ENCODE measurements at places on chromosomes 5 and 9. TPM values are rescaled to one million over a fixed set of nuclear protein-coding genes. Genes with fewer than 3 reads are reported as not detected.

TLR4 gene
- not detected for total RNA-seq

VCP gene
- total RNA-seq = 335 TPM

PAEP gene
- not detected for total RNA-seq

- peaks cover 6% of the 10 kb centered on the region for H3K27me3 ChIP-seq
- DNase-seq = no peak
- H3K36me3 ChIP-seq = no peaks in the 10 kb centered on the region
- H3K27ac ChIP-seq = no peak overlapping the region
- H3K4me3 ChIP-seq = no peak overlapping the region
Observed at GRCh38 chr9:133505901-133506652, 18.7 kb downstream of the MYMK start.

- H3K36me3 ChIP-seq = no peaks in the 10 kb centered on the region
- DNase-seq = peak; percentile 96
- H3K4me1 ChIP-seq = peaks cover 29% of the 10 kb centered on the region
- H3K4me3 ChIP-seq = peak overlapping the region; percentile 86
Observed at GRCh38 chr9:95510709-95511615, 5.8 kb downstream of the PTCH1 start.

DNA sequence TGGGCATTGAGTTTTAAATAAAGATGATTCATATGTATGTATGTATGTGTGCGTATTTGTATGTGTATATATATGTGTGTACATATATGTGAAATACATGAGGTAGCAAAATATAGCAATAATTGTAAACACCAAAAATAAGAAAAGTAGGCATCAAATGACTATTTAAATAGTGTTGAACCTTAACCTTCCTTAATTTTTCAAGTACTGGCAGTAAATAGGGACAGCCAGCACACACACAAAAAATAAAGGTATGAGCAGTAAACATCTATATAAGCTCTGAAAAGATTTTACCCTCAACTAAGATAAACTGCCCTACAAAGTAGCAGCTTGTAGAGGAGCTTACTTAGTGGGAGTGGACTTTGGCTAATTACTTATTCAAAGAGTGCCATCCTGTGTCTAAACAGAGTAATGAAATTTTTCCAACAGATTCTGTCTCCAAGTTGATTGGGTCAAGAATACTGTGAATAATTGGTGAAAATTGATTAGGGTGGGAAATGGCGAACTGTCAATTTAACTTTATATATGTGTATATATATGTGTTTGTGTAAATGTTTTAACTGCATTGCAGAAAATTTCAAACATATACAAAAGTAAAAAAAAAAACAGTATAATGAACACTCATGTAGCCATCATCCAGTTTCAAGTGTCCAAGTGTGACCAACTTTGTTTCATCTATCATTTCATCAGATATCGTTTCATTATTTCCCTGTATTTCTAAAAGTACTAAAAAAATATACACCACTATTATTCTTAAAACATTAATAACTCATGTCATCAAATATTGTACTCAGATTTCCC lies 2.0 kb upstream of the ADAMTS6 start:
- no peak overlapping the region for H3K4me3 ChIP-seq
- no peaks in the 10 kb centered on the region for H3K27me3 ChIP-seq
- peaks cover 18% of the 10 kb centered on the region for H3K4me1 ChIP-seq
- H3K36me3 ChIP-seq = no peaks in the 10 kb centered on the region
- H3K27ac ChIP-seq = peak overlapping the region; percentile 75

DNA sequence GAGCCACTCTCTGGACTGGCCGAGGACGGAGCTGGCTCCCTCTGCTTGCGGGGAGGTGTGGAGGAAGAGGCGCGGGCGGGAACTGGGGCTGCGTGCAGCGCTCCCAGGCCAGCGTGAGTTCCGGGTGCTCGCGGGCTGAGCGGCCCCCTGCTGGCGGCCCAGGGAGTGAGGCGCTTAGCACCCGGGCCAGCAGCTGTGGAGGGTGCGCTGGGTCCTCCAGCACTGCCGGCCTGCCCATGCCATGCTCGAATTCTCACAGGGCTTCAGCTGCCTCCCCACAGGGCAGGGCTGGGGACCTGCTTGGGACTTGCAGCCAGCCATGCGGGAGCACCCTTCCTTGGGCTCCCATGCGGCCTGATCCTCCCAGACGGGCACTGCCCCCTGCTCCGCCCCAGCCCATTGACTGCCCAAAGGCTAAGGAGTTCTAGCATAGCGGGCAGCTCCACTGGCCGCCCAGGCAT lies 416.9 kb downstream of the MRPS30 start:
- H3K4me1 ChIP-seq = no peaks in the 10 kb centered on the region
- no peak overlapping the region for H3K4me3 ChIP-seq
- no peaks in the 10 kb centered on the region for H3K36me3 ChIP-seq
- H3K27ac ChIP-seq = no peak overlapping the region

DNA sequence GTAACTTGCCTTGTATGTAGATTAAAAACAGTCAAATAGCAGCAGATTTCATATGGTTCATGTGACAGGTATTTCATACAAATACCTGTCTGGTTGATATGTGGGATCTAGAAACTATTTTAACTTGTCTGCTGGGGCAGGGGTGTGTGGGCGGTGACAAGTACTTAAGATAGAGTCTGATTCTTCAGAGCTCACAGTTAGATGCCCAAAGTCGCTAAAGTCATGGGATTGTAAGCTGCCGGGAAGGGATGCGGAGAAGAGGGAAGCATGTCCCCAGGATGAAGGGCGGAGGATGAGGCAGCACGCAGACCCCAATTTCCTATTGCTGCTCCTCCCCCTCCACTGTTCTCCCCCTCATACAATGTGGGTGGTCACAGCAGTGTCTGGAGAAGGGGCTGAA lies 13.3 kb downstream of the ANXA6 start:
- H3K36me3 ChIP-seq = peaks cover 62% of the 10 kb centered on the region
- H3K4me3 ChIP-seq = no peak overlapping the region
- H3K27ac ChIP-seq = peak overlapping the region; percentile 78

DNA sequence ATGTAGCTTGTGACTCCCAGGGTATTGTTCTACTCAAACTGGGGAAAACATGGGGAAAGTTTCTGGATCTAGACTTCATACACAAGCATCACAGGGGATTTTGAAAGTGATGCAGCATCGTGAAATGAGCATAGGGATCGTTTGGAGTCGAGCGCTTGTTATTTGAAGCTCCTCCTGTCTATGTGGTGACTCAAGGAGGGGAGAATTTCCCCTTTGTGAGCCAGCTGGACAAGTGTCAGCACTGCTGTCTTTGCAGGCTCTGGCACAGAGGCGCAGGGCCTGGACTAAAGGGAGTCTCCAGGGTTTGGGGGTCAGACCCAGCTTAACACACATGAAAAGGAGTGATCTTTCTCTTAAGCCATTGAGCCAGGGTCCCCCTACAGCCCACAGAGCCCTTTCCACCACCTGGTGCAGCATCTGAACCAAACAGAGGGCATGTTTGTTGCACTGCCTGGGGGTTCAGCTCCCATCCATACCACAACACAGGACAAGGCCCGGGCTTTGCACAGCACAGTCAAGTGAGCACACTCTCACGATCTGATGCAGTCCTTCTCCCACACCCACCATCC lies 51.0 kb downstream of the IRF1 start:
- H3K4me3 ChIP-seq = no peak overlapping the region
- H3K4me1 ChIP-seq = peaks cover 75% of the 10 kb centered on the region
- H3K27me3 ChIP-seq = no peaks in the 10 kb centered on the region
- DNase-seq = no peak
- peaks cover 36% of the 10 kb centered on the region for H3K36me3 ChIP-seq

All from activated CD4-positive, alpha-beta T cell treated with anti-CD3 and anti-CD28 coated beads, Interleukin-2, amount 10 ng/mL, durations not matched to agents 24 days and 14 days (primary cell).